ENCODE measurements at places on chromosomes 13 and 19.

DNA sequence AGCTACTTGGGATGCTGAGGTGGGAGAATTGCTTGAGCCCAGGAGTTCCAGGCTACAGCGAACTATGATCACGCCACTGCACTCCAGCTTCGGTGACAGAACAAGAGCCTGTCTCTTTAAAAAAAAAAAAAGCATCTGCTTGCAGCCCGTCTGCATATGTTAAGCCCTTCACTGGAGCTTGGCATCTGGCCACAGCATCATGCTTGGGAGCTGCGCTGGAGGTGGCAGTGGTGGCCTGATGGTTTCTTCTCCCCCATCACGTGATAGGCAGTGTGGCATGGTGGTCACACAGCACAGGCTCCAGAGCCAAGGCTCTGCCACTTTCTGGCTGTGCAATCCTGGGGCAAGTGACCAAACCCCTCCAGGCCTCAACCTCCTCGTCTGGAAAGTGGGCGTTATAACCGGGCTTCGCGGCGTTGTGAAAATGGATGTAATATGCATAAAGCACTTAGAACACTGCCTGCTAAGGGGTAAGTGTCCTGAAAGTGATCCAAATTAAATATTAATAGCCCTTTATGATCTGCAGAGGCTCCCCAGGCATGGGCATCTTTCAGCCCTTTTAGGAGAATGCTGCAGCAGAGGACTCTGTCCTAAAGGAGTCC is 24.4 kb downstream of the MARK4 start:
- DNase-seq, result no peak

DNA sequence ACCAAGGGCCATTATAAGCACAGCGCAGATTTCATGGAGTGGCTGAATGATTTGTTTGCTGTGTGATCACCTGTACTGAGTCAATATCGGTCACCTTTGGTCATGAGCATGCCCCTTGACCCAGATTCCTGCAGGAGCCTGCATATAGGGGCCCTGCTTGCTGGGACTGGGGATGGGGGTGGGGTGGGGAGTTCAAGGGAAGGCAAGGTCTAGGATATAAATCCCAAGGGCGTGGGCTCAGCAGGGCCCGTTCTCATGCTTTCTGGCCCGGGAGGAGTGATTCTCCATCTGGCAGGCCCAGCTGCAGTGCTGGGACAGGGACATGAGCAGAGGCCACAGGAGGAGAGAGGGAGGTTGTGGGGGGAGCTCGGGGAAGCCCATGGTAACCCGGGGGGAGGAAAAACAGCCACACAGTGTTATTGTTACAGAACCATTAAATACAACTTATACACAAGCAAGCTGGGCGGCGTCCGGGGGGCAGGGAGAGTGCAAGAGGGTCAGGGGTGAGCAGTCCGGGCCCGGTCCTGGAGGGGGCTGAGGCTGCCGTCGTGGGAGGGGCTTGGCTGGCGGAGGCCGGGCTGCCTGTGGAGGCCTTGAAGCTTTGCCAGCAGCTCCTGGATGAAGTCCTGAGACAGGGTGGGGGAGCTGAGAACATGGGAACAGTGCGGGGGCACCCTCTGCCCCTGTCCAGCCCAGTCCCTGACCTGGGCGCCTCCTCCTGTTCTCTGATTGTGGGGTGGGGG is 5.2 kb downstream of the PPP1R14A start:
- DNase-seq, result no peak

- DNase-seq, result no peak
Measured at GRCh38 chr19:34269081-34269480, 14.7 kb downstream of the GARRE1 start.

- no peak for DNase-seq
Measured at GRCh38 chr19:45935267-45935666, 20.7 kb upstream of the NANOS2 start.

DNA sequence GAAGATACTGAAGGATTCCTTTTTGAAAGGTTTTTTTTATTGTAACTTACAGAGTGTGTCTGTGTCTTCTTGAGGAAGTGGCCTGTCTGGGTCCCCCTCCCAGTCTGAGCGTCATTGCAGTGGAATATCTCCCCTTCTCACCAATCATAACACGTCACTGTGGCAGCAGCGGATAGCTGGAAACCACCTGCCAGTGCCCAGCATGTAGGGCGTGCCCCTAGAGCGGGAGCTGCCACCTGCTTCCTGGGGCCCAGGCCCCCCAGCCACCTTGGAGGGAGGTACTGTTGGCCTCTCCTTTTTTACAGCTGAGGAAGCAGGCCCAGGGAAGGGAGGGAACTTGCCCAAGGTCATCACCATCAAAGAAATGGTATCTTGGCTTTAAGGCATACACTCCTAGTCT is 4.6 kb upstream of the DNM2 start:
- no peak for DNase-seq

DNA sequence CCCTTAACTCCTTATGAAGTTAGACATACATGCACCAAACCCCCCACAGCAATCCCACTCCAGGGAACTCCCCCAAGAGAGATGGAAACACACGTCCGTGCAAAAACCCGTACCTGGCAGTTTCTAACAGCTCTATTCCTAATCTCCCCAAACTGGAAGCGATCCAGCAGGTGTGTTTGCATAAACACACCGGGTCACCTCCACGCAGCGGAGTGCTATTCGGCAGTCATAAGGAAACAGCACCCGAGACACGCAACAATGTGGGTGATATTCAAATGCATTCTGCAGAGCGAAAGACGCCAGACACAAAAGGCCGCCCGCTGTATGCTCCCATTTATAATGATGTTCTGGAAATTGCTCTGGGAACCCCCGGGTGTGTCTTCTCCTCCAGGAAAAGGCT is 6.8 kb upstream of the ZNRF4 start:
- DNase-seq, result no peak

DNA sequence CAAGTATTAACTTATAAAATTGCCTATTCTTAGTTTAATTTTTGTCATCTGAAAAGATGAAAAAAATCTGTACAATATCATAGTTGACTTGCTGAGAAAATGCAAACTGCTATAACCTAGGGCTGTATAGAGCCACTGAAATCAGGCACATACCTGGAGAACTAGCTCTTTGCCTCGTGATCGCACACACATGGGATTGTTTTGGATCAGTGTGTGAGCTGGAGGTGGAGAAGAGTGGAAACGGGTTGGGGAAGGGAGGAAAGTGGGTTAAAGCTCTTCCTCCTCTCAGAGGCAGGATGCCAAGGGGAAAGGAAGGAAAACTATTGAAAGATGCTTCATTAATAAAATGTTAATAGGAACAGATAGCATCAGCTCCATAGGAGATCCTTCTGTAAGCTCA is 2.7 kb downstream of the MTUS2 start:
- no peak for DNase-seq

DNA sequence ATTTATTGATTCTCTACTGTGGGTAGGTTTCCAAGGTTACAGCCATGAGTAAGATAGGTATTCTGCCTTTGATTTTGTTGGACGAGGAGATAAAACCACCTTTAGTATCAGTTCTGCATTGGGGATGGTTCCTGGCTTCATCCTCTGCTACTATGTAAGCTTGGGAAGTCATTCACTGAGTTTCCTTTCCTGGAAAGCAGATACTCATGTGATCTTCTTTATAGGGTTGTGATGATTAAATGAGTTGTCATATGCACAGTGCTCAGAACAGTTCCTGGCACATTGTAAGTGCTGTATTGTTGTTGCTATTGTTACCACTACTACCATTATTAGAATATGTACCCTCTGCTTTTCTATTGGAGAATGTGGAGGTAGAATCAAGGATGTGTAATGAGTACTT is 13.1 kb upstream of the WTIP start:
- no peak for DNase-seq

- DNase-seq, result no peak
Measured at GRCh38 chr13:24050292-24050711, 110.2 kb upstream of the SPATA13 start.

DNA sequence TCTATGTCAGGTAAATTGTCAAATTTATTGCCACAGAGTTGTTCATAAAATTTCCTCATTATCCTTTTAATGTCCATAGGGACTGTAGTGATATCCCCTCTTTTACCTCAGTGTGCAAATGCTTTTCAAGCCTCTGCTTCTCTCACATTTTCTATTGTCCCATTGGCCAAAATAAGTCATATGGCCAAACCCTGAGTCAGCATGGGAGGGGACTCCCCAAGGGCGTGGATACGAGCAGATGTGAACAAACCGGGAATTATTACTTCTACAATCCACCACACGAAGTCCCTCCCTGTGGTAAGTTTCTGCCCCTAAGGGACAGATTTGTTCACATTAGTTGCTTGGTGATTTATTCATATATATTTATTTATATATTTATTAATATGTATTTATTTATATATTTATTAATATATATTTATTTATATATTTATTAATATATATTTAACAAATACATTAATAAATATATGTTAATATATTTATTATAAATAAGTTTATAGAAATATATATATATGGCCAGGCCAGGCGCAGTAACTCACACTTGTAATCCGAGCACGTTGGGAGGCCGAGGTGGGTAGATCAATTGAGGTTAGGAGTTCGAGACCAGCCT is 20.1 kb upstream of the CAMSAP3 start:
- DNase-seq, result no peak

DNA sequence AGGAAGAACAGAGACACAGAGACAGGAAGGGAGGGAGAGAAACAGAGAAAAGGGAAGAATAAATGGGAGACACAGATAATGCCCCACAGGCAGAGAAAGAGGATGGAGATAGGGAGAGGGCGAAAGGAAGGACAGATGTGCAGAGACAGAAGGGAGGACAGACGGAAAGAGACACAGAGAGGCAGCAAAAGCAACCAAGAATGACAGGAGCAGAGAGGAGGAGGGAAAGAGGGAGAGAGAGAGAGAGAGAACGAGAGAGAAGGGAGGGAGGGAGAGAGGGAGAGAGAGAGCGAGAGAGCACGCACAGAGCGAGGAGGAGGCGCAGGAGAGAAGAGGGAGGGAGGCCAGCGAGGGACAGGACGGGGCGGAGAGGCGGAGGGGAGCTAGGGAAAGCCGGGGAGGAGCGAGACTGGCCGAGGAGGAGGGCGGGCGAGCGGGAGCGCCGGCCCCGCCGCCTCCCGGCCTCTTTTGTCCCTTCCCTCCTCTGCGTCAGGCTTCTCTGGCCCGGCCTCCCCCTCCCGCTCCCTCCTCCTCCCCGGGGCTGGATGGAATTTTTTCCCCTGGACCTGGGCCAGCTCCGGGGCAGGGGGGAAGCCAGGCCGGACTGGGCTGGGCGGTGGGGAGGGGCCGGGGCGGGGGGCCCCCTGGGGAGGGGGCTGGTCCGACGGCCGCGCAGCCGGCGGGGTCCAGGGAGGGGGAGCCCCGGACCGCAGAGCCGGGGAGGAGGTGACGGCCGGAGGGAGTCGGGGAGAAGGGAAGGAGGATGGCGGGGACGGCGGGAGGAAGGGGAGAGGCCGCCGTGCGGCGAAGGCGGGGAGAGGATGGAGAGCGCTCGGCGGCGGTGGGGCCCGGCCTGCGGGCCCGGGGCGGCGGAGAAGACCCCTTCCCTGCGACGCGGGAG is 4.2 kb upstream of the SPACA6 start:
- no peak for DNase-seq

GRCh38 chr19:35281303-35281702 is 1.0 kb upstream of the HAMP start:
- DNase-seq, result no peak

GRCh38 chr13:70864731-70865130 is 756.5 kb upstream of the KLHL1 start:
- DNase-seq, result no peak

DNA sequence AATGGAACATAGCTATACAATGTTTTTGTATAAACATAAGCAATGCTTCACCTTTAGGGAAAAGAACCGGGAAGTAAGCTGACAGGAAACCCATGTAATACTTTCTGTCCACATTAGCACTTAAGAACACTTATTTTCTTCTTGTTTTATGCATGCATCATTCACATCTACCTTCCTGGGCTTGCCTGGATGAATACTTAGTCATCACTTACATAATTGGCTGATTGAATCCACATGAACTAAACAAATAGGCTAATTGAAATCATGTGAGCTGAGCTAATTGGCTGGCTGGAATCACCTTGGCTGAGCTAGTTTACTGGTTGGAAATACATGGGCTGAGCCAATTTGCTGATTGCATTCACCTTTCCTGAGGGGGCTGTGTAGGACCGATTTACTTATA is 78.8 kb downstream of the ZNF726 start:
- no peak for DNase-seq

DNA sequence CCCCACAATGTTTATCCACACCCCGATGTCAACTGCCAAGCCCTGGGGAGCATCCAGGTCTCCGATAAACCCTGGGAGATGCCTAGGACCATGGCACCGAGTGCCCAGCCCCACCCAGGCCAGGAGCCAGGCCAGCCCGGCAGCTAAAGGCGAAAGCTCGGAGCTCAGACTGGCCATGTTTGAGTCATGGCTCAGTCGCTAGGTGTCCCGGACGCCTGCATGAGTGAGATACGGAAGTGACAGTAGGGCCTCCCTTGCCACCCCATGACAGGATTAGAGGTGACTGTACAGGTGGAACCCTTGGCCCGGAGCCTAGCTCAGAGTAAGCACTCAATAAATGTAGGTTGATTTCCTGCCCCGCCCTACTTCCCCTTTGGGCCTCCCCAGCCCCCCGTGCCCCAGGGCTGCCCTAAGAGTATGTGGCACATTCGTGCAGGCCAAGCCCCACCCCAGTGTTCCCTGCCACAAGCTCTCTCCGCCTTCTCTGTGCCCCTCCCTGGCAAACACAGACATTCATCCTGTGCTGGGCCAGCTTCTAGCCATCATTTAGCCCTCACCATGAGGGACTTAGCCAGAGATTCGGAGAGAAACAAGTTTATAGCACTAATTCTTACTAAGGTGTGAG is 5.8 kb upstream of the TPM4 start:
- peak; percentile 47 for DNase-seq

DNA sequence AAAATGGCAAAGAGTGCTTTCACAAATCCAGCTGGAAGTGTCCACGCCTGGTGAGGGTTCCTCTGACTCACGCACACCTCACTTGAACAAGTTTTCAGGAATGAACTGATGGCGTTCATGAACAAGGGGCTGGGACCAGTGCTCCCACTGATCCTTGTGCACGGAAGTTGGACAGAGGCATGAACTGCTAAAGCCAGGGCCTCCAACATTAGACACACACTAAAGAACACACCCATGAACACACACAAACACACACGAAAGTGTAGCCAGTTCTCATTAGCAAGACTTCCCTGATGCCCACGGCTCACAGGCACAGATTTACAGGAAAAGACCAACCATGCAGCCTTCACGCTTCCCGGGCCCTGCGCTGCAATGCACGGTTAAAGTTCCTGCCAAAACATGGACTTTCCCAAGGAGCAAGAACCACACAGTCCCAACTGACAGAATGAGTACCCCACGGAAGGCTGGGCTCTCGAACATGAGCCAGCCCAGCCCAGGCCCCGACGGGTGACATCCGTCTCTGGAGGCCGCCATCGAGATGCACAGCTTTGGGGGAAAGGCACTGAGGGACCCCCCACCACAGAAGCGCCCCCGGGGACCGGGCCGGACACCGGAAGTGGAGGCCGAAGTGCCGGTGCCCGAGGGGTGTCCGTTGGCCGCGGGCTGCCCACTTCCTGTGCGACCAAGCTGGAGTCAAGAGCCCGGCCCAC is 808 bp downstream of the DNMT1 start:
- no peak for DNase-seq

Data from GF-D8 (cell line).